ENCODE measurements at places on chromosomes 3 and 15. TPM values are rescaled to one million over a fixed set of nuclear protein-coding genes. Genes with fewer than 3 reads are reported as not detected.

Gene TMIE
- not detected for total RNA-seq

Gene ITIH4
- 0.29 TPM for total RNA-seq

DNA sequence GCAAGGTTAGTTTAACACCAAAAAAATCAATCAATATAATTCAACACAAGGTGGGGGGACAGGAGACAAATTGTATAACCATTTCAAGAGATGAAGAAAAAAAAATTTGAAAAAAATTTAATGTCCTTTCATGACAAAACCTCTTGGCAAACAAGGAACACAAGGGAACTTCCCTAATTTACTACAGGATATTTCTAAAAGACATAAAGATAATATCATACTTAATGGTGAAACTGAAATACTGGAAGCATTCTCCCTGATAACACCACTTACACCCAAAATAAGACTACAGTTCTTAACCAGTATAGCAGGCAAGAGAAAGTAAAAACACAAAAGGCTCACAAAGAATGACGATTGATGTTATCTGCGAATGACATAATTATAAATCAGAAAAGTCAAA lies 44.7 kb downstream of the IFT57 start:
- no peak for DNase-seq

DNA sequence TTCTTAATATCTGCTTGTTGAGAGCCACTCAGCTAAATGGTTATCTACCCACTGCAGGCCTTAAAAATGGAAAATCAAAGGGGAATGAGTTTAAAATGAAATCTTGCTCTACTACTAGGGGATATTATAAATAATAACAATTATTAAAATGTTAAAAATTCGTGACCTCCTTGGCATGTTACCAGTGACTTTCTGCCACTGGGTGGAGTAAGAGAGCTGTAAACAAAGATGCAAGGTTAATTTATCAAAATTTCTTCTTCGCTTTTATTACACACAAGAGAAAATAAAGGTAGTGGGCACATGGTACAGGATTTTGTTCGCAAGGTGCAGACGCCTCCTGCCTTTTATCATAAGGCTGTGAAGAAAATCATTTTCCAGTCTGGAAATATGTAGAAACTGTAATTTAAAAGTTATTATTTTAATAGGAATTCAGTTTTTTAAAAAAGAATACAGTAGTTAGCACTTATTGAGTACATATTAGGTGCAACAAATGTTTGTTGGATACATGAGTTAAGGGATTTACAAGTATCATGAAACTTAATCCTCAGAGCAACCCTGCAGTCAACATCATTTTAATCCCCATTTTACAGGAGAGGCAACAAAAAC lies 272.6 kb downstream of the SUCLG2 start:
- peak; percentile 20 for DNase-seq

DNA sequence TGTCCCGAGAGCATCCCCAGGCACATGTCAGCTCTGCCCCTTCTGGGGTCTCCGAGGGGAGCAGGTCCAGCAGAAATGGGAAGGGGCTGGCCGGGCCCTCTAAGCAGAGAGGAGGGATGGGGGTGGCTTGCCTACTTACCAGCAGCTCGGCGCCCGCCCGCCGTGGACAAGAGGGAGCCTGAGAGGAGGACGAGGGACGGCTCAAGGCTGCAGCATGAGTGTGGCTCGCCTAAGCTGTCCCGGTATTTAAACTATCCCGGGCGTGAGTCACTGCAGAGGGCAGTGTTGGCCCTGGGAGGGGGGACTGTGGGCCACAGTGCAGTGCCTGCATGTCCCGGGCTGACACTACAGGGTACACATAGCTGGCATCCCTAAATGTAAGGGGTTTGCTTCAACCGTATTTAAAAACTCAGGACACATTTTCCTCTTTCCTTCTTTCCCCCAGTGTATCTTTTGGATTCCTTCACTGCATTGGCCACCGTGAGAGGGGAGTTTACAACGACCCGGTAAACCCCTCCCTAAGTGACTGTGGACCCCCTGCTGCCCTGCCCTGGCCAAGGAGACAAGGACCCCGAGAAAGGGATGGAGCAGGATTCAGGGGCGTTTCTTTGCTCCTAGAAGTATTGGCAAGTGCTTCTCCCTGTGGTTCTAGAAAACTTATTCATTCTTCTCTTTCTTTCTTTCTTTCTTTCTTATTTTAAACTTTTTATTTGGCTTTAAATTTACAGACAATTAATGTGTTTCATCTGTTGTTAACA lies at the start of gene LRRC15:
LRRC15 (minus strand) TSS at position 222 of the 758 bp plus-strand sequence. CDS start 8,700 bp downstream, outside the sequence.
- DNase-seq = no peak

DNA sequence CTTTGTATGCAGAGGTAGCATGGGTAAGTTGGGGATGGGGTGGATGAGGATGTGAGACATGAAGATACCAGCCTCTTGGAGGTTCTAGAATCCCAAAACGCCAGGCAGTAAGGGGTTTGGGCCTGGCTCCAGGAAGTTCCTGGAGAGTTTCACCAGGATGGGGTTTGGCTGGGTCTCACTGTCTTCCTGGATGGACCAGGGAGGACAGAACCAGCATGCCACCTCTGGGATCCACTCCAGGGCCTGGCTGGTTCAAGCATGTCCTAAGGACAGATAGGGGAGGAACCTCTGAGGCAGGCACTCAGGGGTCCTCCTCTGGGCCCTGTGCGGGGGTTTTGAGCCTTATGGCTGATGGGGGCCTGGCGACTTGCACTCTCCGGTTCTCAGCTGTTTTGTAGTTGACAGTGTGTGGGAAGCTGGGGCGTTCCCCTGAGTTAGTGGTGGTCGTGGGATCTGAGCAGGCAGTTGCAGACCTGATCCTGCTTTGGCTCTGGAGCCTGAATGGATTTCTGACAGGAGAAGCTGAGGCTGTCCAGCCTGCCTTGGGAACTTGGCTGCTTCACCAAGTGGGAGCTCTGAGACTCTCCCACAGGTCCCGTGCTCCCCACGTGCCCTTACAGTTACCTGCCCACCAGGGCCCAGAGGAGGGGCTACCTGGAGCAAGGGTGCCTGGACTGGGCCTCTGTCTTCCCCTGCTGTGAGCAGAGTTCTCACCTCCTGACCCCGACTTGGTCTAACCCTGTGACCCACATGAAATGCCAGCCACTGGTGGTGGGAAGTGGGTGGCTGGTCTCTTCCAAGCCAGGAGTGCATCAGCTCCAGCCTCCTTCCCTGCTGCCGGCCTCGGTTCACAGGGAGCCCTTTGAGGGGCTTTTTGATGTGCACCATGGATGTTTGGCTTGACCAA lies 128.4 kb downstream of the EEFSEC start:
- DNase-seq = no peak

DNA sequence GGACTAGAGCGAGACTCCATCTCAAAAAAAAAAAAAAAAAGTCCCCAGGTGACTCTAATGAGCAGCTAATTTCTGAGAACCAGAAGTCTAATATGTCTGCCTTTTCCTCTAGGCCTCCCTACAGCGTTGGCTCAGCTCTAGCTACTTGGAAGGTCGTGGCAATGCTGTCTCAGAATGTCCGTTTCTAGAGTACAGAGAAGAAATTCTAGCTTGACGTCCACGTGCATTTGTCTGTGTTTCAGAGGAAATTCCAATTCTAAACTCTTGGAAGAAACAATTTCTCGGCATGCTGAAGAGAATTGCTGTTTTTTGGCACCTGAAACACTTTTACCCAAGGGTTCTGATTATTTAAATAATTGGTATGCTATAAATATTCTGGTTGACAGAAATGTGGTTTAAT lies 78.8 kb downstream of the SOX2 start:
- DNase-seq = no peak

DNA sequence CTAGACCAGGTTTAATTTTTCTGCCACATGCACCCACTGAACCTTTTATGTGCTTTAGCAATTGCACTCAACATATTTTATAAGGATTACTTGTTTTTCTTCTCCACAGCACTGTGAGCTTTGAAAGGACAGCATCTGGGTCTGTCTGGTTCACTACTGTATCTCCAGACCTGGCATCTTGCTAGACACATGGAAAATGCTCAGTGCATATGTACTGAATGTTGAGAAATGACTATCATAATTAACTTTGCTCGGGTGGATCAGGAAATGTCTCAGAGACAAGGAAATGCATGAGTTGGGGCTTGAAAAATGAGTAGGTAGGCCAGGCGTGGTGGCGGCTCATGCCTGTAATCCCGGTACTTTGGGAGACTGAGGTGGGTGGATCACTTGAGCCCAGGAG lies 40.2 kb downstream of the DOCK3 start:
- no peak for DNase-seq
